ENCODE measurements at places on chromosomes 13 and 19.

DNA sequence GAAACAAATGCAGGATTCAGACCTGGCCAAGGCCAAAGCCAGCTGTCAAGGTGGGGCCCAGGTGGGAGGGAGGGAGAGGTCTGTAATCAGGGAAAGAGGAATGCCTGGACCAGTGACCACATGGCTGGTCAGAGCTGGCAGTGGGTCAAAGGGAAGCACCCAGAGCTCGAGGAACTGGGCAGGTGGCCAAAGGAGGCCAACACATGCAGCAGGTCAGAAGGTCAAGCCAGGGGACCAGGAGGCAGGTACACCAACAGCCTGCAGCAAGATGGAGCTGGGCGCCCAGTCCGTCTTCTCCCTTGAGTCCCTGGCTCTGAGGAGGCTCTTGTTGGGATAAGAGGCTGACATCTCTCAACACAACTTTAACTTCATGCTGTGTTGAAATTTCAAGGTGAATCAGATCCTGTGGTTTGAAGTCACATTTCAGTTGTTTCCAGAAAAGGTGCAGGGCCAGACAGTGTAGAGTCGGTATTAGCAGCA lies 17.1 kb downstream of the GPATCH1 start:
- DNase-seq: no peak

DNA sequence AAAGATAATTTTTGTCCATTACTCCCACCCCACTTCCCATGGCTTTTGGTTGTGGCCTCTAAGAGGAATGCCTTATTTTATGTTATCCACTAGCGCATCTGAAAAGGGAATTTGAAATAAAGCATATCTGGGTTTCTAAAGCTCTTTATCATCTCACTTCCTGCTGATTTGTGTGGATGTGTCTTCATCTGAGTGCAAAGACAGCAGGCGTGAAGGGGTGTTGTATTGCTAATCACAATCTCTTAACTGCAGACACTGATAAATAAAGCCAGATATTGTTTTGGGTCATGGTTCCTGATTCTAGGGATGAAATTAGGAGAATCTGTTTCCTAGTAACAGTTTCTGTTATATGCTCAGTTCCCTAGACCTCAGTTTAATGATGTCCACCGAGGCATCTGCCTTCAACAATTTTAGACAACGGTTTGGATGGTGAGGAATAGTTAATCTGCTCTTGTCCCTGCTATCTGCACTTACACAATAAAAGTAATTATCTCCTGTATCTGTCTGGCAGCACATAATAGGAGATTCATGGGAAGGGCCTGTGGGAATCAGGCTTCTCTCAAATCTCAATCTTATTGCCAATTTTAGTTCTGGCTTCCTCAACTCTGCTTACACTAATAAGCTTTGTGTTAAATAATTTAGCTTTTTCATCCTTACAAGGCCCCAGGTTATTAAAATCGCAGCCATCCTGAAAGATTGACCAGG lies 517.9 kb upstream of the ATXN8OS start:
- peak; percentile 44 for DNase-seq

DNA sequence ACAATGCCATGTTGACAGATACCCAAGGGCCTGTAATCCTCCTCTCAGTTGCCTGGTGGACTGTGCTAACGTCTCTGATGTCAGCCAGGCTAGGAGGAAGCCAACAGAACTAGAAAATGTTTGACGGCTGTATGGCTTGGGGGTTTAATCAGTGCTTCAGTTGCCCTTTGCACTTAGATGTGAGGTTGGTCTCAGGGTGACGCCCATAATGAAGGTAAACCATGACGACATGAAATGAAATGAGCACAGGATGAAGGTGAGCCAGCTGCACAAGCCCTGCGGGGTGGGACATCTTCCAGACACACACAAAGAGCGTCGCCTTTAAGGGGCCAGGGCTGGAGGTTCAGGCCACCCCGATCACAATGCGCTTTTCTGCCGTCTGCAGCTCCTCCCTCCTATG lies 127.2 kb downstream of the CRYL1 start:
- DNase-seq: no peak

DNA sequence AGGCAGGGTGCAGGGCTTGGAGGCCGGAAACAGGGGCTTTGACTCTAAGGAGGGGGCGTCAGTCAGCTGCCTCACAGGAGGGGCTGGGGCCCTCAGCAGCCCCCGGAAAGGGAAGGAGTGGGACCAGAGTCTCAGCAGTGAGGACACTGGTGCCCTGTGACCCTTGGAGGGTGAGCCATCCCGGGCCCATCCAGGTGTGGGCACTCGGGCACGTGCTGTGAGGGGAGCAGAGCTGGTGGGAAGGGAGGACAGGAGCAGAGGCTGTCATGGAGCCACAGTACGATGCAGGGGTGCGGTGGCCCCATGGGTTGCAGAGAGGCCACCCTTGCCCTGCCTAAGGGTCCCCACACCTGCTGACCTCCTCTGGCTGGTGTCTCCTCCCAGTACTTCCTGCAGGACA lies 19.1 kb upstream of the ZNF544 start:
- no peak for DNase-seq

DNA sequence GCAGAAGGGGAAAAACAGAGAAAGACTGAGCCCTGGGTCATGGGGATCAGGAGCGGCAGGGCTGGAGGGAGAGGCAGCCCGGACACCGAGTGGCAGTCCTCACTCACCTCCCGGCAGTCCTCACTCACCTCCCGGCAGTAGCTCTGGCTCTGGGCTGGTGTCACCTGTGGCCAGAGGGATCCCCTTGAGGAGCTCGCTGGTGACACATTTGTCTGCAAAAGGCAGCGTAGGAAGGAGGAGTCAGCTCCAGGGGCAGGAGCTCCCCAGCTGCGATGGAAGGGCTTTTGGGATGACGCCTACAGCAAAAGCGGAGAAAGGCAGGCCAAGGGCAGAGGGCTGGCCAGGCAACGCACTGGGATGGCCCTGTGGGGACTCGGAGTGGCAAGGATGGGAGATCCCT lies 739 bp downstream of the EIF3G start:
- no peak for DNase-seq

- DNase-seq: no peak
These were observed 65.4 kb upstream of the RFC3 start for GRCh38 chr13:33752597-33752996.

- DNase-seq: no peak
These were observed 22.2 kb downstream of the PCID2 start for GRCh38 chr13:113186061-113186900.

DNA sequence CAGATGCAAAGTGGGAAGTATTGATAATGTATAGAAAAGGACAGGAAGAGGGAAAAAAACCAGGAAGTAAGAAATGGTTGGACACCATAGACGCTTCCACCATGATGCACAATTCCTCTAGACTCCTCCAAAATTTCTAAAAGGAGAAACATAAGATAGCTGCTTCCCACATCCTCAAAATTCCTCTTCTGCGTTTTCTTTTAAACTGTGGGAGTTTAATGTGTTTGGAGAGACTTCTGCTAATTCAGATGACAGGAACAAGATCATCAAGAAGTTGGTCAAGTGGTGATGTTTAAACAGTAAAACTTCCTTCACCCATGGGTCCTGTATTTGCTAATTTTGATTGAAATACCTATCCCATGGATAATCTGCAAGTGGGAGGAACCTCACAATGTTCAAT lies 130.2 kb downstream of the IRS2 start:
- DNase-seq: no peak

DNA sequence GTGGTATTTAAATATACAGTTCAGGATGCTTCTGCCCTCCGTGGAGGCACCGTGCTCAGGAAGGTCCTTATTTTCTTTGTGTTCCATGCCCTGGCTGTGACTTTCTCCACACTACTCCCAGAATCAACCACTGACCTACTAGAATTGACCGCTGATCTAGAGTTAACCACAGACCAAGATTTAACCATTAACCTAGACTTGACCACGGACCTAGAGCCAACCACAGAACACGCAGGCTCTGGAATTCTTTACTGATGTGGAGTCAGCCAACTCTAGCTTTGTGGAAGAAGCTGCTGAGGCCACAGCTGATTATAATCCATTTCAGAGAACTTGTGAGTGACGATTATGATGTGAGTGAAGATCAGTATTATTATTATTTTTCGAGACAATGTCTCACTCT lies 18.0 kb downstream of the GTF2F2 start:
- DNase-seq: no peak

GRCh38 chr13:66210677-66211076 lies 1019.5 kb downstream of the PCDH9 start:
- no peak for DNase-seq

- peak; percentile 35 for DNase-seq
These were observed 342.6 kb downstream of the MTUS2 start for GRCh38 chr13:29162638-29163235.

GRCh38 chr13:113554333-113554700 lies 30.2 kb upstream of the TFDP1 start:
- DNase-seq: no peak

DNA sequence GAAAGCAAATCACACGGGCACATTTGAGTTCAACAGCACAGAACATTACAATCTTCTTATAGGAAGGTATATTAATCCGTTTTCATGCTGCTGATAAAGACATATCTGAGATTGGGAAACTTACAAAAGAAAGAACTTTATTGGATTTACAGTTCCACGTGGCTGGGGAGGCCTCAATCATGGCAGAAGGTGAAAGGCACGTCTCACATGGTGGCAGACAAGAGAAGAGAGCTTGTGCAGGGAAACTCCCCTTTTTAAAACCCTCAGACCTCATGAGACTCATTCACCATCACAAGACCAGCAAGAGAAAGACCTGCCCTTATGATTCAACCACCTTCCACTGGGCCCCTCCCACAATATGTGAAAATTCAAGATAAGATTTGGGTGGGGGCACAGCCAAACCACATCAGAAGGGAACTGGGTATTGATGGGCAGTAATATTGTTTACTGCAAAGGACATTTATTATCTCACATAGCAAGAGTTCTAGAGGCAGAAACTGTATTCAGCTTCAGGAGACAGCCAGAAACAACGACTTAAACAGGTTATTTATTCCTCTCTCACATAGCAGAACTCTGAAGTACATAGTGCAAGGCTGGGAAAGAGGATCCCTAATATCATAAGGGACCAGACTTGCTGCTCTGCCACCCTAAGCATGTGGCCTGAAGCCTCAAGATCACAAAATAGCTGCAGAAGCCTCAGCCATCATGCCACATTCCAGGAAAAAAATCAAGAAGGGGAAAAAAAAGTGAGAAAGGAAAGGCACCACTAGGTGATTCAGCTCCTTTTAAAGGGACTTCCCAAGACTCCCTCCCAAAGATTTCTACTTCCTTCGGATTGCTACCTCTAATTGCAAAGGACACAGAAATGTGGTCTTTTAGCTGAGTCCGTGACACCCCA lies 23.1 kb downstream of the FXYD5 start:
- no peak for DNase-seq

GRCh38 chr19:17340302-17340870 lies 3.0 kb downstream of the GTPBP3 start:
- no peak for DNase-seq
